ENCODE measurements at places on chromosomes 7 and 10. TPM values are rescaled to one million over a fixed set of nuclear protein-coding genes. Genes with fewer than 3 reads are reported as not detected.

Gene ZNF853
- 0.99 TPM for total RNA-seq

Gene MLXIPL
- 0.39 TPM for total RNA-seq

Gene ITIH5
- total RNA-seq: 3.6 TPM

Gene ARMC3
- total RNA-seq: not detected

Gene ANKRD1
- total RNA-seq: 24.2 TPM

Gene SGPL1
- total RNA-seq: 26.0 TPM

Gene PLAC9
- total RNA-seq: 8.0 TPM

Gene C10orf67
- total RNA-seq: not detected

Gene GAD2
- total RNA-seq: not detected

Gene CYP2E1
- total RNA-seq: 0.86 TPM

Gene GPER1
- total RNA-seq: 3.2 TPM

Gene NPY4R
- total RNA-seq: 0.07 TPM

Gene ZKSCAN5
- total RNA-seq: 8.1 TPM

Gene ZNF736
- total RNA-seq: 7.4 TPM

Gene CTAGE8
- total RNA-seq: not detected

Gene ITPRID1
- not detected for total RNA-seq

Gene TMEM236
- total RNA-seq: 0.07 TPM

Gene FGL2
- 86.5 TPM for total RNA-seq

Gene IGF2BP3
- 77.8 TPM for total RNA-seq

Gene HOXA11
- total RNA-seq: 0.13 TPM

Gene KLF14
- not detected for total RNA-seq

Gene CCDC172
- not detected for total RNA-seq

Gene HMX2
- not detected for total RNA-seq

Gene MRPL32
- 38.7 TPM for total RNA-seq

Gene CDK5
- total RNA-seq: 18.8 TPM

Gene NFKB2
- total RNA-seq: 37.6 TPM

Gene MYL10
- total RNA-seq: not detected

Gene ERVW-1
- not detected for total RNA-seq
